ENCODE measurements at places on chromosomes 6 and 20. TPM values are rescaled to one million over a fixed set of nuclear protein-coding genes. Genes with fewer than 3 reads are reported as not detected.
A peak's percentile ranks its signal among the peaks of the same experiment; 100 is the strongest.

Gene FOXS1
- total RNA-seq: not detected

Gene MUCL3
- total RNA-seq: not detected

DNA sequence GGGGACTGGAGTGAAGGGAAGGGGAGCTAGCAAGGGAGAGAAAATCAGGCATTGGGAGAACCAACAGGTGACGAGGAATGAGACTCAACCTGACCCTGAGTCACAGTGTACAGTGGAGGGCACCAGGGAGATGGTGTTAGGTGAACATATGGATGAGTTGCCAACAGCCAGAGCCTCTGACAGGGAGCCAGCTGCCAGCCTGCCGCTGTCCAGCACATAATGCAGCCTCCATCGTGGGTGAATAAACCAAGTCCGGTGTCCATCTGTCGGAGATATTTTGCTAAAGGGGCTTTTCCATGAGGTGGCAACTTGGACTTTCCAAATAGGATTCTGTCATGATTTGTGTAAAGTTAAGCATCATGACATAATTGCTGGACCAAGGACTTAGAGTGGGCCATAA lies 88.1 kb downstream of the CDH4 start:
- no peak overlapping the region for H3K27ac ChIP-seq
- DNase-seq: no peak
- no peak overlapping the region for H3K4me3 ChIP-seq
- H3K36me3 ChIP-seq: no peaks in the 10 kb centered on the region

DNA sequence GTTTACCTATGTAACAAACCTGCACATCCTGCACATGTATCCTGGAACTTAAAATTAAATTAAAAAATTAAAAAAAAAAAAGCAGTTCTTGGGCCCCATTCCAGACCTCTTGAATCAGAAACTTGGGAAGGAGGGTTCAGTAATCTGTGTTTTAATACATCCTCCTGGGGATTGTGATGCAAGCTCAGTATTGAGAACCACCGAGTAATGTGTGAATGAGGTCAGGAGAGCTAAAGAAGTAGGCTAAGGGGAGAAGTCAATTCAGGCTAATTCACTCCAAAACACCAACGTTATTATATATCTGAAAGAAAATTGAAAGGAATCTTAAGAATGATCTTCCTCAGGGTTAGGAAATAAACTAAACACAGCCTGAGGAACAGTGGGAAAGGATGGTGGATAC lies 120.4 kb downstream of the RNF144B start:
- H3K4me1 ChIP-seq: peaks cover 26% of the 10 kb centered on the region
- DNase-seq: no peak
- peaks cover 5% of the 10 kb centered on the region for H3K27me3 ChIP-seq

DNA sequence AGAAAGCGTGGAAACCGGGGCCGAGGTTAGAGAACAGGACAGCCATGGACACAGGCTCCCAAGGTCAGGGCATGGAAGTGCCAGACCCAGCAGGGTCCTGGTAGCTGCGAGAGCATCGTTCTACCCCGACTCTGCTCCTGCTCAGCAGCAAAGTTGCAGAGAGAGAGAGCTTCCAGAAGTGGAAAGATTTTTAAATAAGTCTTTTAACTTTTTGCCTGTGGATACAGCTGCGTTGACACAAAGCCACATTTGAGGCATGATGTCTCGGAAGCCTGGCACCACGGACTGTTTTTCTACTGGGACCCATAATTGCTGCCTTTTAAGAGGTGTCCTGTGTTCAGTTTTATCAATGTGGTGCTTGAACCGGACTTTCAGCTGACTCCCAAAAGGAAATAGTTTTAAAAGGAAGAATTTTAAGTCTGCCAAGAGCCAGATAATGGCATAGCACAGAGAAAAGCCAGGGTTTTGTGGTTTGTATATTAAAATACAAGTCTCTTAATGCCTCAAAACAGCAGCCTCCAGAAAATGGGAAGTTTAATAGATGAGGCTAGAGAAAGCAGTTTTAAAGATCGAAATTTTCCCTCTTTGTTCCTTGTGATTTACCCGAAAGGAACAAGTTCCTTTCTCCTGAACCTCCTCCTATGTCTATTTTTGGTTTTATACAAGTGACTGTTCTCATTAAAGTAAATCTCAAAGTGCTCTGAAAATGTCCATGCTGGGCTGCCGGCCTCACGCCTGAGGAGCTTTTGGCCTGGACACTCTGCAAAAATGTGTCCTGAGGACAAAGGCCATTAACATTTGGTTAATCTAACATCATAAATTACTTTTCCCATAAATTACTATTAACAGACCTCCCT lies 91.5 kb downstream of the RIN2 start:
- H3K36me3 ChIP-seq: no peaks in the 10 kb centered on the region
- H3K4me3 ChIP-seq: no peak overlapping the region

- H3K27ac ChIP-seq: peak overlapping the region; percentile 60
- no peaks in the 10 kb centered on the region for H3K27me3 ChIP-seq
- DNase-seq: peak; percentile 38
- H3K36me3 ChIP-seq: peaks cover 5% of the 10 kb centered on the region
Observed at GRCh38 chr20:54078296-54078984, 8.0 kb upstream of the BCAS1 start.

Gene EYA4
- not detected for total RNA-seq

DNA sequence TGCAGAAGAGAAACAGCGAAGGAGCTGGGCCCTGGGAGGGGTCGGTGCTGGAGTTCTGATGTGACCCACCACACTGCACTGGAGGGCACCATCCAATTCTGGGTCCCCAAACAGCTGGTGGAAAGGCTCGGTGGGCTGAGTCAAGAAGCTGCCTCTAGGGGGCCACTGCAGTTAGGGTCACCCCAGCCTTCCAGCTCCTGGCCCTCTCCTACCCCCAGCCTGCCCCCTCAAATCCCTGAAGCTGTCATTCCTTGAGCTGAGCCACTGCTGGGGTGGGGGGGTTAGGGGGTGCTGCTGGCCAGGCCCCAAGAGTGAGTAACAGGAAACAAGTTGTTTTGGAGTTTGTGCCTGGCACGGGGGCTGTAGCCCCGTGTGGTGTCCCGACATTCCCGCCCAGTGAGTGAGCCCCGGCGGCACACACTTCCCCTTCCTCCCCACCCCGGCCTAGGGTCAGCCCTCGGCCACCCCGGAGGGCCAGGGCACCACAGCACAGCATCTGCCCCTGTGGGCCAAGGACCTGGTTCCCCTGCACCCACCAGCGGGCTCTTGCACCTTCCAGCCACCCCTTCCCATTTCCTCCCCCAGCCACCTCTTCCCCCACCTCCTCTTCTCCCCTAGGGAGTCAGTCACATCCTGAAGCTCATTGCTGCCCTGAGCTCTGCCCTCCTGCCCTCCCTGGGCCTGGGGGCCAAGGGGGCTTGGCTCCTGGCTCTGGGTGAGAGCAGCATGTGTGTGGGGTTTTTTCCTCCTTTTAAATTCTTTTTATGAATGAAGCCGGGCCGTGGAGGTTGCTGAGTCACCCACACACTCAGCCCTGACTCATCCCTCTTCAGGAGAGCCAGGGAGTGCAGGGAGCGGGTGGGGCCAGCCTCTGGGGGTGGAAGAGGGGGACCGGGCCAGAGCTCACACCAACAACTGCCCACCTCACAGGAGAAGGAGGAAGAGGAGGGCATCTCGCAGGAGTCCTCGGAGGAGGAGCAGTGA lies 4.6 kb downstream of the SMIM29 start:
- H3K27ac ChIP-seq: peak overlapping the region; percentile 94
- H3K36me3 ChIP-seq: peaks cover 62% of the 10 kb centered on the region
- peak; percentile 87 for DNase-seq

Gene EFCAB8
- 0.40 TPM for total RNA-seq

Gene TNFAIP3
- total RNA-seq: 371 TPM

Gene CST2
- total RNA-seq: not detected

Gene MYH7B
- total RNA-seq: 0.40 TPM

Gene SNX14
- total RNA-seq: 54.7 TPM

DNA sequence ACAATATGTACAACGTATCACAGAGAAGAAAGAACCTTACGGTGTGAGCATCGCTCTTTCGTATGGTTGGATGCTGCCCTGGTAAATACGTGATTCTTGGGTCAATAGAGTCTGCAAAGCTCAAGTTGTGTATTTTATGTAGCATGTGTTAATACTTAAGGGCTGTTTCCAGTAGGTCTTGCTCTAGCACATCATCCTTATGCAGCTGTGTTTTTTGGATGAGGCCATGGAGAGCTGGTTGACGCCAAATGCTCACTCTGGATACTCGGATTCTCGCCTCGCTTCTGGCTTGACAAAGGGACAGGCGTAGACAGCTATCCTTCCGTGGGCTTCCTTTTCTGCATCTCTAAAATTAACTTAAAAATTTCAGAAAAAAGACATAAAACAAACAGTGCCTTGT lies 38.9 kb downstream of the SNRNP48 start:
- no peak overlapping the region for H3K27ac ChIP-seq
- DNase-seq: no peak
- H3K4me3 ChIP-seq: no peak overlapping the region
- no peaks in the 10 kb centered on the region for H3K36me3 ChIP-seq
- H3K4me1 ChIP-seq: no peaks in the 10 kb centered on the region

Gene ZNF334
- total RNA-seq: 3.4 TPM

Gene ERVFRD-1
- not detected for total RNA-seq

DNA sequence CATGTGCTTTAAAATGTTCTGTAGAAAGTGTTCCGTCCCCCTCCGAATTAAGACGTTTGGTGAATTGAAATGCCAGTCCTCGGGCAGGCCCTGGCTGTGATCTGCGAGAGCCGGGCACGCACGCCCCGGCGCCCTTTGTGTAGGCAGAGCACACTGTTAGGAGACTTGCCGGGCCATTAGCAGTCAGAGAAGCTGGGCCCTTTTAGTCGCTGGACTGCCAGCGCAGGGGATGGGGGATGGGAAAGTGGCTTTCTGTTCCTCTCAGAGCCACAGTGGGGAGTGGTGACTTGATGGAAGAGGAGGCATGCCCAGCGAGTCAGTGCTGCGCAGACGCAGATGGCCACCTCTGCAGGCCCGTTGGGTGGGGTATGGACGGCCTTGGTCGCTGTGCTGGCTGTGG lies 2.2 kb downstream of the PPP1R3G start:
- peaks cover 17% of the 10 kb centered on the region for H3K4me1 ChIP-seq
- no peak overlapping the region for H3K27ac ChIP-seq
- peaks cover 43% of the 10 kb centered on the region for H3K27me3 ChIP-seq

DNA sequence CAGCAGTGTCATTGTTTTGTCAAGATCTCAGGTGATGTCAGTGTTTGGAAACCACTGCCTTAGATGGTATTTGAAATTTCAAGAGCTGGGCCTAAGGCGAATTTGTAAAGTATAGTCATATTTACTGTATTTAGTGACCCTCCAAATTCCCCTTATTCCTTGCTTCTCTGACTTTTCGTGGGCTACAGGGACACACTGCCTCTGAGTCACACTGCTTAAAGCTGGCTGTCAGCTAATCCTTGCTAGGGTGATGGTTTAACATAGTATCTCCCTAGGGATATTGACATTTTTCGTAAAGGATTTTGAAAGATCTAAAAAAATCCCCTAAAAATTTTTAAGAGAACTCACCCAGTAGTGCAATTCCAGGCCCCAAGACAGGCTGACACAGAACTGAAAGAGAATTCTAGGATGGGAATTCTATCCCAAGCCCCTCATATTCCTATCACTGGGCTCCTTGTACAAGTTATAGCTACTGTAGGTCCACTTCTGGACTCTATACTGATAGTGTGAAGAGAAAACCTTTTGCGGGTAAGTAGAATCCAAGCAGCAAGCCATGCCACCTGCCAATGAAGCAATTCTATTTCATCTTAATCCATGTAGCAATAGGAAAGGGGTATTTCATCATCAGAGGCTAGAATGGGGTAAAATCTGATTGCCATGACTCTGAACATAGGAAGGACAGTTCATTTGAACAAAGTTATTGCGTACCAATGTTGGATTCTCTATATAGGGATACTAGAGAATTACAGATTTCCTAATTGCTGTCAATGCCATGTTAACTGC lies 4.3 kb downstream of the BMP6 start:
- H3K27me3 ChIP-seq: peaks cover 66% of the 10 kb centered on the region
- H3K4me3 ChIP-seq: no peak overlapping the region
- H3K36me3 ChIP-seq: no peaks in the 10 kb centered on the region
- DNase-seq: no peak
- no peak overlapping the region for H3K27ac ChIP-seq

Gene NT5E
- total RNA-seq: 4.9 TPM

DNA sequence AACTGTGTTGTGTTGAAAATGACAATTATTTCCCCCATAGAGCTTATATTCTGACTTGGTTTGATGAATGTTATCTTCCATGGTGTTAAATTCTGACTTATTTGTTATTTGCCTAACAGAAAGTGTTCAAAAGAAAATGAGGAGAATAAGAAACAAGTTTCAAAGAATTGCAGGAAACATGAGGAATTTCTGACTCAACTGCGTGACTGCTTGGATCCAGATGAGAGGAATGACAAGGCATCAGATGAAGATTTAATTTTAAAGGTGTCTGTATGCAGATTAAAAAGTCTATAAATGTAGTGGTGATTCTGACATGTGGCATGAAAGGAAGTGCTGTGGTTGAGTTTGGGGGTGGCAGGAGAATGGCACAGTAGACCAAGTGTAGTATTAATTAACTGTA lies 50.6 kb downstream of the CCDC170 start:
- H3K27ac ChIP-seq: no peak overlapping the region
- H3K36me3 ChIP-seq: no peaks in the 10 kb centered on the region
- H3K4me3 ChIP-seq: no peak overlapping the region

- H3K36me3 ChIP-seq: no peaks in the 10 kb centered on the region
- H3K27ac ChIP-seq: no peak overlapping the region
- H3K4me1 ChIP-seq: peaks cover 12% of the 10 kb centered on the region
- no peak for DNase-seq
Observed at GRCh38 chr6:130966344-130966980, 96.6 kb downstream of the EPB41L2 start.

DNA sequence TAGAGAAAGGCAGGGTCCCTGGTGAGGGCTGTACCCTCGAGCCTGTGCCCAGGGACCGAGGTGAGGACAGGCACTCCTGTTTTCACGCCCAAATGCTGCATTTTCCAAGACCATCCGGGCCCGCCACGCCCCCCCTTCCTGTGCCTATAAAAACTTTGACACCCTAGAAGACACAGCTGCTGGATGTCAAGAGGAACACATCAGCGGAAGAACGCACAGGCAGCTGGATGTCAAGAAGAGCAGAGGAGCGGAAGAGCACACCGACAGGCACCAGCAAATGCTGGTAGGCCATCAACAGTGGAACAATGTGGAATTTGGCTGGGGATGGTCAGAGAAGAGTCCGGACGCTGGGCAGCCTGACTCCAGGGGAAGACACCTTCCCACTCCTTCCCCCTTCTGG lies 56.1 kb downstream of the TXLNB start:
- peaks cover 7% of the 10 kb centered on the region for H3K4me1 ChIP-seq
- no peak overlapping the region for H3K27ac ChIP-seq
- no peak for DNase-seq
- H3K27me3 ChIP-seq: no peaks in the 10 kb centered on the region

Gene MEI4
- not detected for total RNA-seq

DNA sequence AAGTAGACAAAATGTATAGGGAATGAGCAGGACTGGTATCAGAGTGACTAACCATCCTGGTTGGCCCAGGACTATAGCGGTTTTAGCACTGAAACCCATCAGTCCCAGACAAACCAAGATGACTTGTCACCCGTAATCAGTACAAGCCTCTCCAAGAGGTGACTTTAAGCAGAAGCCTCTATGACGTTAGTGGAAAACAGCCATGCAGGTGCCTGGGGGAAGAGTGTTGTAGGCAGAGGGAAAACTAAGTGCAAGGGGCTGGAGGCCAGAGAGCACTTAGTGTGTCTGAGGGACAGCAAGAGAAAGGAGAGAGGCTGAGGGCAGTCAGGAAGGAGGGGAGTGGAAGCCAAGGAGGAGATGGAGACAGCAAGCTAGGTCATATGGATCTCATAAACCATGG lies 2.1 kb downstream of the SGK2 start:
- H3K4me1 ChIP-seq: no peaks in the 10 kb centered on the region
- H3K27me3 ChIP-seq: no peaks in the 10 kb centered on the region
- no peak for DNase-seq
- H3K27ac ChIP-seq: no peak overlapping the region

Gene BPIFB1
- not detected for total RNA-seq

Data from activated CD4-positive, alpha-beta T cell treated with anti-CD3 and anti-CD28 coated beads for 36 hours (primary cell).